ENCODE measurements at places on chromosomes 5 and 9.

- no peak for DNase-seq
Measured at GRCh38 chr9:113673726-113674125, 202.4 kb upstream of the ZNF618 start.

- DNase-seq = no peak
Measured at GRCh38 chr5:158154226-158155005, 295.5 kb upstream of the CLINT1 start.

GRCh38 chr9:15999422-16000339, 446.8 kb downstream of the CCDC171 start:
- DNase-seq = no peak

DNA sequence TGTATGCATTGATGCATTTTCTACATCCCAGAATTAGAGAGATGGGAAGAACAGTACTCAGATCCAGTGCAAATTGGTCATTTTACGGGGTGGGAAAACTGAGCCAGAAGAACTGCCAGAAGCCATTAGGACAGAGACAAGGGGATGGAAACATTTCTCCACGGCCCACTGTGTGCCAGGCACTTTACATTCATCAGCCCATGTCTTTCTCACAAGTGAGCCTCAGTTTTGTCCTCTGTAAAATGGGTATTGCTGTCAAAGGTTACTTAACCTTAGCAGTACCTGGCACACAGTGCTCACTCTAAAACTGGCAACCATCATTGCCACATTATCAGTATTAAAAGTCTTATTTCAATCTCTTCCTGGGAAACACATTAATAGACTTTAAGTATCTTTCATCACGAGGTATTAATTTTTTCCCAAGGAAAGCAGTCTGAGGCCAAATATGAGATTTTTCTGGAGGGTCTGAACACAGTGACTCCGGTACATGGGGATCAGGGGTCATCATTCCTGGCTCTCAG, 5.2 kb downstream of the DUSP1 start:
- no peak for DNase-seq

DNA sequence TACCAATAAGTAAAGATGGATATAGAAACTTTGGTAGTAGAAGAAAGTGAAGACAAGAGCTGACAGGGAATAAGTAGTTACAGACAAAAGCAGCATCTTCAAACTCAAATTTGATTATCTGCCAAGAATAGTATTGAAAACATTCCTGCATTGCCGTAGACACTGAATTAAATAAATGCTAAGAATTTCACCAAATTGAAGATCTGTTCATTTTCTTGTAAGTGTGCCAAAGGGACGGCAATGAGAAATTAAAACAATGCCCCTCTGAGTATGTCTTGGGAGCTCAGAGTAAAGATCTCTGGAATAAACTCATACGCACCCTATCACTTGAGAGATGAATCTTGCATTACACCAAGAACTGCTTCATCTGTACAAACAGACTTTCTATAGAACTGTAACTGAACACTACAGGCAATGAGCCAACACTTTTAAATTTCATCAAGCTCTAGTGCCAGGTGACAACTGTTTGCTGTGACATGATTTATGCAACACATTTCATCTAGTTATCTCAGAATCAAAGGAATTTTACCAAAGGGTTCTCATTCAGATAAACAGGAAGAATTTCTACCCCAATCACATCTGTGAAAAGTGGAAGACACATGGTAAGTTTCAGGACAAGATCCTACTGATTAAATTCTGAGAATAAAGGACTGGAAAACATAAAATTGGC, 66.9 kb downstream of the RFX3 start:
- no peak for DNase-seq

DNA sequence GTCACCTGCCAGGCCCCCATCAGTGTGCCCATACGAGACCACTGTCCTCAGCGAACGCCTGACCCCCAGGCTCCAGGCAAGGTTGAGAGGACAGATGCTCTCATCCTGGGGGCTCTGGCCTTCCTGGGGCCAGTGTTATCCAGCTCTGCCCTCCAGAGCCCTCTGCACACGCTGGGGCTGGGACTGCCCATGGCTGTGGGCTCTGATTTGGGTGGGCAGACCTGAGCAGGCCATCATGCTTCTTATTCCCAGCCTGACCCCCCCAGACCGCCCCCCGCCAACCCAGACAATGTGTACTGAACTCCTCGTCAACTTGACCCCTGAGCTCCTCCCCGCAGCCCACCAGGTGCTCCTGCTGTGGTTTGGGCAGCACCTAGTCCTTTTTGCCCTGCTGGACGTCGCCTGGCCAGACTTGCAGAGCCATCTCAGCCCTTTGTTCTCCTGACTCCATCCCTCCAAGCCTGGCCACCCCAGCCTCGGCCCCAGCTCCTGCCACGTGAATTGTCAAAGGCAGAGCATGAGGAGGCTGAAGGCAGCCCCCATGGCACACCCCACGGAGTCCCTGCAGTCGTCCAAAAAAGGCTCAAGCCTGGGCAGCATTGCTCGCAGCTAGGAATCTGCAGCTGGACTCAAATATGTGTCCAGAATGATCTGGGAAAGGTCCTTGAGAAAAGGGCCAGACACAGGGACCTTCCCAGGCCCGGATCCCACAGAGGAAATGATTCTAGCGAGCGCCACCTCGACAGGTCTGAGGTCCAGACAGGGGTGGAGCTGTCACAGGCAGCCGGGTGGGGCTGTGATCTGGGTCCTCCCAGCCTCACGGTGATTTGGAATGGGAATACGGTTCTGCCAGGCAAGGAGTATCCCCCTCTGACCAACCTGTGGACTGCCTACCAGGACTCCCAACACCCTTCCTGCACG, 87.0 kb downstream of the ADAMTS2 start:
- no peak for DNase-seq

GRCh38 chr5:15007646-15008045, 136.1 kb upstream of the ANKH start:
- DNase-seq = no peak

- DNase-seq = no peak
Measured at GRCh38 chr5:31121224-31121623, 72.3 kb upstream of the CDH6 start.

DNA sequence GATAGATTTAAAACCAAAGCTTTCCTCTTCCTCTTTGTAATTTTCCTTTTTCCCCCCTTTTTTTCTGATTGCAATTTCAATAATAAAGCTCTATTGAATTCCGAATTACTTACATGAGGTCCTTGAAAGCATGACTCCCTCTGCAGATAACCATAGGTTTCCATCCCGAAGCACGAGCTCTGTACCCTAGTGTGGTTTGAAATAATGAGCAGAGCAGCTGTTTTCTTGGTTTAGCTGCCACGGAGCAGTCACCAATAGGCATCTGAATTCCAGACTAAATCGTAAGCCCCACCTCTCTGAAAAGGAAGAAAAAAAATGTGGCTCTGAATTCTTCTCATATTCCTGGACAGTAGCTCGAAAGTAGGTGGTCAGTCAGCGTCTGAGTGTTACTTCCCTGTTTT, 18.5 kb upstream of the GNE start:
- no peak for DNase-seq

DNA sequence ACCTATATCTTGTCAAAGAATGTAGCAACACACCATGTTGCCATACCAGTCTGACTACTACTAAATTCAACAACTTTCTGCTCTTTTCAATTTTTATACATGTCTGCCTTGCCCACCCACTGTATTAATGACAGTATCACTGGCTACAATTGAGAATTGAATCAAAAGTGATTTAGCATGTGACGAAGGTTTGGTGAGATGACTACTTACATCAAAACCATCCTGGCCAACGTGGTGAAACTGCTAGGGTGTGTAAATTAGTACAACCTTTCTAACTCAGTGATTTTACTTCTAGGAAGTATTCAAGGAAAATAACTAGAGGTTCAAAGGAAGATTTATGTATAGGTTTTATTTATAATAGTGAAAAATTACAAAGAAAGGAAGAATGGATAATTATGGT, 109.8 kb downstream of the UNC13B start:
- no peak for DNase-seq

DNA sequence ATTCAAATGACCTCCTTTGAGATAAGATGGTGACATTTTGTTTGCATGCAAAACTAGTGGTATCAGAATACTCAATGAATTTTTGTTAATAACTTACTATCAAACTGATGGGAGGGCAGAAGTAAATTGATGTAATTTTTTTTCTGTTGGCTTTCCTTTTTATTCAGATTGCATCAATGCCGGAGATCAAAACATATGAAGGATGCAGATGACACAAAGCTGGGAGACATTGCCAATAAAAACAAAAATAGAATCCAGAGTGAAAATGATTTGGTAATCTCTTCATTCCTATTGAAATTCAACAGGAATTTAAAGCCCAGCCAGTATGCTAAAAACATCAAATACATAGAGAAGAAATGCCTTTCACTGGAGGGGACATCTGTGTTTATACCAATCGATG, 1655.3 kb upstream of the C9orf72 start:
- DNase-seq = no peak

- no peak for DNase-seq
Measured at GRCh38 chr5:59002162-59002825, 419.4 kb downstream of the RAB3C start.

DNA sequence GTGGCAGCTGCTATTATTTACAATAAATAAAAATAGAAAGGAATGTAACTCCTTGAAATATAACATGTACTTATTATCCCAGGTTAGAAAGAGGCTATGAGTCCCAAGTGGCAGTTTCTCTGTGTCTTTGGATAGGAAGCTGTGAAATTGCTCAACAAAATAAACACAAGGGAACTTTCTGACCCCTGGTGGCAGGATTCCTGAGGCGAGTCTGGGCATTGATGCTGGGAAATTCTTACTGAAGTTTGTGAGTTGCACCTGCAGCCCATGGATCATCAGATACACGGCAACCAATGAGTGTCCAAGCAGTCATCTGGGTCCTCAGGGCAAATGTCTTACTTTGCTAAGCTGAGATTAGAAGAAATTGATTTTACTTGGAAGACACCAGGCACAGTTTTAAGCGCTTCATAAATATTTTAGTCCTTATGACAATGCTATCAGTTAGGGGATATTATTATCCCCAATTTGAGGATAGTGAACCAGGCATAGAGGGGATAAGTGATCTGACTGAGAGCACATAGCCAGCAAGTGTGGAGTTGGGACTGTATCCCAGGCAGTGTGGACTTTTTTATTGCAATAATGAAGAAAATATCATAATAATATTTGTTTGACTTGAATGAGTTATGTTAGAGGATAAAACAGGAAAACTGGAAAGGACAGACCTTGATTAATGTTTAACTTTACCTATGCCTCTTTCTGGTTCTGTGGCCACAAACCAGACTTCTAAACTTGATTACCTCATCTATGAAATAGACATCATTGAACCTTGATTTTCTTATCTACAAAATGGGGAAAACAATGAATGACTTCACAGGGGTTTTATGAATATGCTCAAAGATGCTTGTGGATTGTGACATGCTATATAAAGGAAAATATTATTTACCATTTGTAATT, 265.5 kb upstream of the ADAMTSL1 start:
- no peak for DNase-seq

DNA sequence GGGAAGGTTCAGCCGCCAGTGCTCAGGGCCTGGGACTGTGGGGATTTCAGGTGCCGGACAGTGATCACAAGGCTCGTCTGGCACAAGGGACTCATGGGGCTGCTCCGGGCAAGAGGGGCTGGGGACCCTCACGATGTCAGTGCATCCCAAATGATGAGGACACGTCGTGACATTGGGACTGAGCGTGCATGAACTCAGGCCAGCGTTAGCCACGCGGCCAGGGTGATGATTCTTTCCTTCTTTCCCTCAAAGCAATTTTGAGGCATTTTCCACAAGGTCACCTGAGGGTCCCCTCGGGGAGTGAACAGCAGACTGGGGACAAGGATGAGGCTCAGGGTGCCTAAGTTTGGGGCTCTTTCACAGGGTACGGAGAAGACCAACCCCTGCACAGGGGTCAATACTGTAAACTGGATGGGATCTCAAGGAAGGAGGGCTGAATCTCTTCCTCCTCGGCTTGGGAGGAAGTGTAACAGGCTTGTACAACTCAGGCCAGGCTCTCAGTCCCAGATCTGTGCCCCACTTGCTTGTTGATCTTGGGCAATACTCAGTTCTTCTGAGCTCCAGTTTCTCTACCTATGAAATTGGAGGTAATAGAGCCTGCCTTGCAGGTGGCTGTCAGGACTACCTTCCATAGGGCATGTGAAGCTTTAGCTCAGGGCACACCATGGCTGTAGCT, 78.5 kb downstream of the PRRT1B start:
- no peak for DNase-seq

DNA sequence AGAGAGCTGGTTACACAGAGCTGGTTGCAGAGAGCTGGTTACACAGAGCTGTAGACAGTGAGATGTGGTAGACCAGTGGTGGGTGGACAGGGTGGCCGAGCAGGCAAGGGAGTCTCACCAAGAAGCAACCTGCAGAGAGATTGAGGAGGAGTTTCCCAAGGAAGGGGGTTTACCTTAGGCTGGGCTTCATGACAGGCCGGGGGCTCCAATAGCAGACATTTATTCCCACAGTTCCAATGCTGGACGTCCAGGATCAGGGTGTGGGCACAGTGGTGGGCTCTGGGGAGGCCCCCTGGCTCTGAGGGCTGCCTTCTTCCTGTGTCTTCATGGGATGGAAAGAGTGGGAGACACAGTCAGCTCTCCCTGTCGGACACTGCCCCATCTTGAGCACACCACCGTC, 386.9 kb upstream of the IRX4 start:
- no peak for DNase-seq
